ENCODE measurements at places on chromosomes 5 and 9.

- no peak for DNase-seq
Measured at GRCh38 chr5:39532511-39532910, 107.7 kb upstream of the DAB2 start.

DNA sequence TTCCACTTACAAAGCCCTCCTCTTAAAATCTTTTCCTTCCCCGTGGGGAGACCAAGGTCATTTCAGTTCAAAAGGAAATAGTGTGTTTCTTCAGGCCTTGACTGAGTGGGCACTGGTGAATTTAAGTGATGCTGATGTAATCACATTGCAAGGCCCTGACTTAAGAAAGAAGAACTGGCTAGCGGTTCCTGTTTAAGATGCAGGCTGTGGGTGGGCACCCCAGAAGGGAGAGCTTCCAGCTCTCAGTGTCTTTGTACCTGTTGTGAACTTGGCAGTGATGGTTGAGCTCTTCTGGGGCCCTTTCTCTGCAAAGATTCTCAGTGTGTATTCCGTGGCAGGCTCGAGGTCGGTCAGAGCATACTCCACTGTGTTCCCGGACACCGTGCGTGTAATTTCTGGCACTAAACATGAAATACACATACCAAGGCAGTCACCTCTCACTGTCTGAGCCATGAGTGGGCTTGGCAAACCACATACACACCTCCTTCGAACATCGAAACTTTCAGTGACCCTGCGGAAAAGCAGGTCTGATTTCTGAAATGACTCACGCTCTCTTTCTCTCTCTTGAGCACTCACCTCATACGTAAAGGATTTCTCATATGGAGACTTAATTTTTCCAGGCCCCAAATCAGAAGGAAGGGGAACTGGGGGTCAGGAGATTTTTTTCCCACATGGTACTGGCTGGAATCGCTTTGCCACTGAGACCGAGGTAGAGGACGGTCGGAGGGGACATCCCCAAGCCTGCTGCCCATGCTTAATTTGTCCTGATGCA is 81.9 kb downstream of the TNC start:
- DNase-seq, result peak; percentile 56

DNA sequence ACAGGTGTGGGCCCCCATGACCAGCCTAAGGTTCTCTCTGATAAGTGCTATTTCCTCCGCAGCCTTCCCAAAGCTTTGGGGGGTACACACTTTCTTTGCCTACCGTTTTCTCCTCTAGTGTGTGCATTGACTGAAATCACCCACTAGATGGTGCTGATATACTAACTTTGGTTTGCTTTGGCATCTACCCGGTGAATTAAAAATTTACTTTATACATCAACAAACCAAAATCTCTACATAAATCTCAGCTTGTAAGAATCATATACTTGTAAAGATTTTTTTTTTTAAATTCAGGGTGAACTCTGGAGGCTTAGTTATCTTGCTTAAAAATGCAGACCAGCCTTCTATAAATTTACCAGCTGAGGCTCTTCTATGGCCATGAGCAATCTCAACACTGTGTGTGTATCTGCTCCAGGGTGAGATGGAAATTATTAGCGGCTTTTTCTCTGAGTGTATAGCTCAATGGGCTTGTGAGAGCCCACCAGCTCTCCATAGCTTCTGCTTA is 475.7 kb upstream of the TNC start:
- no peak for DNase-seq

GRCh38 chr9:34572092-34572491 is 17.4 kb downstream of the CNTFR start:
- no peak for DNase-seq

DNA sequence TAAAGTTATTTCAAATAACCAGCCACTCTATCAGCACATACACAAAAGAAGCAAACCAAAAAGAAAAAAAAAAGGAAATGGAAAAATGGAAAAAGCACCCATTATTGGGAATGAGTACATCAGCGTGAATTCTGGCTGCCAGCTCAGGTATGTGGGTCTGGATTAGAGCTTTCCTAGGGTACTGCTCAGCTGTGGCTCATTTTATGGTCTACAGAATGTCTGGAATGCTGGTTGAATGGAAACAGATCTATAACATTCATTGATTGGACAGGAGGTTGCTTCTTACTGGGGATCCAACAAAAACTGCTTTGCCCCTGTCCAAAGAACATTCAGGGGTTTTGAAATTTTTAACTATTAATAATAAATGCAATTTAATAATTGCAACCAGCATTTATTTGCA is 3.9 kb upstream of the CAST start:
- no peak for DNase-seq

GRCh38 chr9:27828908-27829307 is 255.6 kb upstream of the C9orf72 start:
- no peak for DNase-seq

DNA sequence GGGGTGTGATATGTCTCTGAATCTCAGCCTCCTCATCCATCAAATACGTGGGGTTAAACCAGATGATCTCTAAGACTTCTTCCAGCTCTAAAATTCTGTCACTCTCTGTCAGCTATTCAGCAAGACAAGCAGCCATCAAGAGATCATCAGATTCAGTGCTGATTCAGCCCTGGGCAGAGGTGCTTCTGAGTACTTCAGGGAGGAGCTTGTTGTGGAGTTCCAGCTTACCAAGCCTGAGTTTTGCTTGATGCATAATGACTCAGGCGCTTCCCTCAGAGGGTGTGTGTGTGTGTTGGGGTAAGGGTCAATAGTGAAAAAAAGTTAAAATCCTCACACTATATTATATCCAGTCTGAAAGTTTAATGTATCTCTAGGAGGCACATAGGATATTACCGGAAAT is 29.6 kb upstream of the TAF1L start:
- DNase-seq, result no peak

DNA sequence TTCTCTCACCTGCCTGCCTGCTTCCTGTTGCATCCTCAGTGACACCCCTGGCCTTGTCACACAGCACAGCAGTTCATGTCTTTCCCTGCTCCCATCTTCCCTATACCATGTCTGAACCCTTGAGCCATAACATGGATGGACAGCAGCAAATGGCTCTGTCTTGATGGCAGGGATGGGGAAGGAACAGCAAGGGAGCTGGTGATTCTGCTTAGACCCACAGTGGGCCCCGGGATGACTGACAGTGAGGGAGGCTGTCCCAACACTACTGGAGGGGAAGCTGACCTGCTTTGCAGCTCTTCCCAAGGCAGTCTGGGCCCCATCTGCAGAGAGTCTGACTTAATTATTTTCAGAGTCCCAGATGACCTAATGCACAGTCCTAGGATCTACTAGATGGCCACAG is 48.2 kb downstream of the MARCHF3 start:
- DNase-seq, result no peak

GRCh38 chr9:113992276-113992951 is 85.7 kb downstream of the AMBP start:
- DNase-seq, result peak; percentile 80

DNA sequence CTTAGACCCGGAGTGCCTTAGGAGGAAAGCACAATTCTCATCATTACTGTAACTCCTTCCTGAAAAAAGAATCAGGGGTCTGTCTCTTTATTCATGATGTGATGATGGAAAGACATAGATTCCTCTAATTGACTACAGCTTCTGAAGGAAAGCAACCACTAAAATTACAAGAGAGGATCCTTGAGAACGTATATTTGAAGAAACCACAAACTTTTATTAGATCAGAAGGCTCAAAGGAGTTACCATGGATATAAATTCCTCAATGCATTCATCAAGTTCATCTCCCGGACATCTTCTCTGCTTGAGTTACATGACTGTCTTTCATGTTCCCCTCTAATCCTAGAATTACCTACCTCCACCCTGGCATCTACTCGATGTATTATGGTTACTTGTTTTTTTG is 104.1 kb upstream of the PAPPA start:
- DNase-seq, result no peak

DNA sequence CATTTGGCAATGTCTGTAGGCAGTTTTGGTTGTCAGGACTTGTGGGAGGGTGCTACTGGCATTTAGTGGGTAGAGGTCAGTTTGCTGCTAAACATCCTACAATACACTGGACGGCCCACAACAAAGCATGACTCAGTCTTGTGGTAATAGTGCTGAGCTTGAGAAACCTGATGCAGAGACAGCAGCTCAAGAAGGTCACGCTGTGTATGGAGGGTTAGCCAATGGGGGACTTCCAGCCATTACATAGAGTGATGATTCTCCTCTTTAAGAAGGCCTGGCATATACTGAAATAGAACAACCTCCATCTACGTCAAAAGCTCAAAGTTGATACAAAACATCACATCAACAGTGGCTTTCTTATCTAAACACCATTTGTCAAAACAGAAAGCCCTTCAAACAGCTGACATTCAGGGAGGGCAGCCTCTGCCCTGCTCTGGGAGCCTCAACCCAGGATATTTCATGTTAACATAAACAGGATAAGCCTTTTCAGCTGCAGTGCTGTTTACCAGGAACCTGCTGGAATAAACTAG is 143.0 kb downstream of the GPBP1 start:
- no peak for DNase-seq

DNA sequence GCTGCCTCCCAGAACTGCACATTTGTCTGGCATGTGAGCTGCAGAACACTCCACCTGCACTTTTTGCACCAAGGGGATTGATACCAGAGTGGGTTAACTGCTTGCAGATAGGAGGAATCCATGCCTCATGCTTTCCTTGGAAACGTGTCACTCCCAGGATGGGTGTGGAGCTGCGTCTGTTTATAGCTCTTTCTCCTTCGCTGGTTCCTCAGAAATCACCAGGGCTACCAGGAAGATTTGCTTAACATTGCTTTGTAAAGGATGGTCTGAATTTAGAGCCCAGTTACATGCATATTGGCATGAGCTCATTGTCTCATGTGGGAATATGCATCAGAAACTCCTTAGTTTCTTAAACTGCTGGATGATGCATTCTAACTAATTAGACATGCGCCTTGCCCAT is 234.6 kb downstream of the GADD45G start:
- DNase-seq, result no peak

- DNase-seq, result no peak
Measured at GRCh38 chr9:79862921-79863890, 291.4 kb downstream of the TLE4 start.

- DNase-seq, result no peak
Measured at GRCh38 chr5:177421062-177421798, 5.2 kb upstream of the GRK6 start.

DNA sequence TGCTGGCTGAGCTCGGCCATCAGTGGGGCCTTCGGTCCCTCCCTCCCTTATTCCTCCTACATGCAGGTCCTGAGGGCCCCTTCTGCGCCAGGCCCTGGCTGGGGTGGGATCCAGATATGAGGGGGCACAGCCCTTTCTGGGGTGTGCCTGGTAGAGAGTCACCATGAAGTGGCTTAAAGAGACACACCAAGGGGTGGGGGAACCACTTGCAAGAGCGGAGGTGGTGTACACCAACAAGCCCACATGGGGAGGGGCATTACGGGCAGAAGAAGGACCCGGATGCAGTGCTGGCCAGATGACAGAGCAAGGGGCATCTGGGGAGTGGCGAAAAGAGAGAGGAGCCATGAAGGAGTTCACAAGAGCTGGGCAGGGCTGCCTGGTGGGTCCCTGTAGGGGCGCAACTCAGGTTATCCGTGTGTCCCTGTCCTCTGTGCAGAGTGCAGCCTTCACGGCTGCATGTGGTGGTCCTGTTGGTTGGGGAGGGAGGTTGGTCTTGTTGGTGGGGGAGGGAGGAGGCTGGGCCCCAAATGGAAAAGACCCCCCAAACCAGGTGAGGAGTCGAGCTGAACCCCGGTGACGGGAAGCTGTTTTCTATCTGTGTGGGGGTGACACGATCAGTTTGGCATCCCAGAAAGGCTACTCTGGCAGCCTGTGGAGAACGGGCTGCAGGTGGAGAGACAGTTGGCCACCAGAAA is 158.1 kb downstream of the DAB2IP start:
- no peak for DNase-seq

DNA sequence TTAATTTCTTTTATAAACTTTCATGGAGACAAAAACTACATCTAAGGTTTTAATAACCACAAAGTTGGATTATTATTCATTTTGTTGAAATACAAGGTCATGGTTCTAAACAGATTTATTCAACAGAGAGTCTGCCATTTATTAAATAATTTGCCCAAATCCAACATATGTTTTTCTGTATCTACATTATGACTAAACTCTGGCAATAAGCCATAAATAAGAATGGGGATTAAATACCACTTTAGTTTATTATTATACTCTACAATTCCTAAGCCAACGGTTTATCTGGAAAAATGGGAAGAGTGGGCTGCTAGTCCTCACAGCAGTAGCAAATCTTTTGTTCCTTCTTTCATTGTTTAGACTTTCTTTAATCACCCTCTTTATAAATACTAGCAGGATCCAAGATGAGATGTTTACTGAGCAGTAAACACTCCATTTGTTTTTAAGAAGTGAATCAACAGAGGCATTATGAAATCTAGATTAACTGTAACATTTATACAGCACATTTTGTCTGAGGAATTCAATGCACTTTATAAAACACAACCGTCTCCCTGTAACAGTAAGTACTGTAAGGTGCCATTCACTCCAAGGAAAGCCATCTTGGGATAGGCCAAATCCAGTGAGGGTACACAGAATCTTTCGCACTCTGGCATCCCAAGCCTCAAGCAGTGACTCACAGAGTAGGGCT is 89.7 kb downstream of the DROSHA start:
- DNase-seq, result no peak

DNA sequence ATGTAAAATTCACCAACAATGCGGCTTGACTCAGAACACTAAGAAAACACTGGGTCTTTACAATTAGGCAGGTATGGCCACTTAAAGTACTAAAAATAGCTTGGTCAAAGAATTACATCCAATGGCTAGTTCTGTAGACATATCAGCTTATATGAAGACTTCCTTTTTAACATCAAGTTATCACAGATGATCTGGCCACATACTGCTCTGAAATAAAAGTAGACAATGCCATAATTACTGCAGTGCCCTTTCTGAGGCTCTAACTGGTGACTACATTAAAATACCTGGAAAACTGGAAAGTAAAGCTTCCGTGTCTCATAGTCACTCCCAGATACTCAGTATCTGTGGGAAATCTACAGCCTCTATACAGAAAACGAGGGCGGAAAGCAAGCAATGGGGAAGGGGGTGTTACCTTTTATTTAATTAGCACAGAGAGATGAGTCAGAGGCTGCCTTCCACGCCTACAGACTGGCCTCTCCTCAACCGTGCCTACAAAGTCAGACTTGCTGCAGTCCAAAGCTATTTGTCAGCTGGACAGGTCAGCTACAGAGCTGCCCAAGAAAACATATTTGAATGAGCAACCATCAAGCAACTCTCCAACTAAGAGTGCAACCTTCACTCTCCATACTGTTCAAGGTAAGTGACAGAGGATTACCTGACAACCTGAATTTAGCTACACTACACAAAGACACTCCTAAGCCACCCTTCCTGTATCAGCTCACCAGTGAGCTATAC is 8.7 kb downstream of the SERINC5 start:
- peak; percentile 79 for DNase-seq

DNA sequence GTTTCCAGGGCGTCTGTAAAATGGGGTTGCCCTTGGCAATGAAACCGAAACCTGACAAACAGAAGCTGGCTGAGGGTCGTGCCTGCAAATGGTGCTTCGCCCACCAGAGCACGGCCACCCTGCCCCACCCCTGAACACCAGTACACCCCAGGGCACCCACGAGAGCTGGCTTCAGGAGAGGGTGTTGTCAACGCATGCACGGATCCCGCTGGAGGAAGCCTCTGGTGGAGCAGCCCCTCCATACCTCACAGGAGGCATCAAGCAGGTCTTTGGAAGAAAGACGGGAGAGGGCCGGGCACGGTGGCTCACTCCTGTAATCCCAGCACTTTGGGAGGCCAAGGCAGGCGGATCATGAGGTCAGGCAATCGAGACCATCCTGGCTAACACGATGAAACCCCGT is 8.6 kb downstream of the SLC6A3 start:
- DNase-seq, result peak; percentile 27

All from aorta (tissue), 5 donors.